Aorta (tissue), 5 donors: ENCODE measurements at places on chromosomes 7 and 10. TPM values are rescaled to one million over a fixed set of nuclear protein-coding genes. Genes with fewer than 3 reads are reported as not detected.
A peak's percentile ranks its signal among the peaks of the same experiment; 100 is the strongest.

HOXA5 gene
- total RNA-seq = 11.8 TPM

PRSS37 gene
- total RNA-seq = not detected

GPR85 gene
- total RNA-seq = 2.5 TPM

CYP2E1 gene
- 4.6 TPM for total RNA-seq

GRCh38 chr10:33609546-33609945 lies 275.1 kb upstream of the NRP1 start:
- no peaks in the 10 kb centered on the region for H3K36me3 ChIP-seq
- no peaks in the 10 kb centered on the region for H3K4me1 ChIP-seq
- H3K27ac ChIP-seq = no peak overlapping the region
- no peak for DNase-seq
- H3K27me3 ChIP-seq = no peaks in the 10 kb centered on the region

CHAT gene
- total RNA-seq = not detected

DGKB gene
- total RNA-seq = 1.1 TPM

DNA sequence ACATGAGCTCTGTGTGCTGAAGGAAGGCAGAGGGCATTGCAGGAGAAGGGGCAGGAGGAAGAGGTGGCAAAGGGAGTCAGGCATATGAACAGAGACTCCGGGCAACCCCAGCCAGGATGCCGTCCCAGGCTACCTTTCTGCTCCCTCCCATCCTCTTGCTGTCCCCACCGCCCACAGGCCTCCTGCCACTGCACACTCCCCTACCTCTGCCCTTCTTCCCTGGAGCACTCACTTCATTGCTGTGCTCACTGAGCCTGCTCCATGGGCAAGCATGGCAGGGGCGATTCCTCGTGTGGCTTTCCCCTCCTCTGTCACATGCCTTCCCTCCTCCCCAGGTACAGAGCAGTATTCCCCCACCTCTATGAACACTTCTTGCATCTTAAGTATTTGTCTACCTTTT lies 93.4 kb downstream of the FANK1 start:
- H3K27ac ChIP-seq = no peak overlapping the region
- no peak overlapping the region for H3K4me3 ChIP-seq
- DNase-seq = no peak
- H3K27me3 ChIP-seq = no peaks in the 10 kb centered on the region
- no peaks in the 10 kb centered on the region for H3K36me3 ChIP-seq
- H3K4me1 ChIP-seq = no peaks in the 10 kb centered on the region

DNA sequence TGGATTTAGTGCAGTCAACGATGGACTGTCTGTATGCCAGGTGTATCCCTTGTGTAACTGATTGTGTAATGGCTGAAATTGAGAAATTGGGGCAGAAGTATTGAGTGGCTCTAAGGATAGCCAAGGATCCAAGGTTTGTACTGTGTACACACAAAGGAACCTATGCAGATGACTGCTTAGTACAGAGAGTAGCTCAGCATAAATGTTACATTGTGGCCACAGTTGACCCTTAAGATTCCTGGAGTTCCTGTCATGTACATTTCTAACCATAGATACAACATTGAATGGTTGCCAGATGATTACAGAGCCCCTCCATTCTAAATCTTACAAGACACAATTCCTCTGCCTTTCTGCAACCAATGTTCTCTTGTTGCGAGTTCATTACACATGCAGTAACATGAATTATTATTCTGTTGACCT lies 25.3 kb downstream of the CCDC126 start:
- no peaks in the 10 kb centered on the region for H3K36me3 ChIP-seq
- no peaks in the 10 kb centered on the region for H3K27me3 ChIP-seq
- H3K4me1 ChIP-seq = no peaks in the 10 kb centered on the region

CPN1 gene
- total RNA-seq = not detected

DNA sequence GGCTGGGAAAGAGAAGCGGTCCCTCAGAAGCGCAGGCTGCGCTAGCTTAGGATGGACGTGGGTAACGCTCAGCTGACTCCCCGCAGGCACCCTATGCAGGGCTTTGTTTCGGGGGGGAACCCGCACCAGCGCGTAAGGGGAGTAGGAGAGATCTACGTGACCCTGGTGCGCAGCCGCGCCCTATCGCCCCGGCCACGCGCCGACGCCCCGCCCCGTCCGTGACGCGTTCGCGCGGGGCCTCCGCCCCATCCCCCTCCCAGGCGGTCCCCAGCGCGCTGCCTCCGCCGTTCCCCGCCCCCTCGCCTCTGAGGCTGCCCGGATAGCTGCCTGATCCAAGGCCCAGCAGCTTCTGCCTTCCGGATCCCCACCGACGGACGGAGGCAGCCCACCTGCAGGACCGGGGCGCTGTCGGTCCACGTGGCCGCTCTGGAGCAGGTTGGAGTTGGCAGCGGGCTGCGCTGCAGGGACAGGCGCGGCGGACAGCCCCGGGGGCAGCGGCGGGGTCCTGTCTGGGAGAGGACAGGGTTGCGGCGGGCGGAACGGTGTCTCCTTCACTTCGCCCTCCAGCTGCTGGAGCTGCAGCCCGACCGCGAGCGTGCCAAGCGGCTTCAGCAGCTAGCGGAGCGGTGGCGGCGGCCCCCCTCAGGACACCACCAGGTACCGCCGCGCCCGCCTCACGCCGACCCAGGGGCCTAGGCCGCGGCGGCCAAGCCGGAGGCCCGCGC lies at the start of gene VDAC2:
Gene VDAC2 (plus strand): TSS at position 515 of the 725 bp plus-strand sequence. CDS start 363 bp downstream, outside the sequence.
- peak within 1 kb of the TSS; percentile 88 for H3K4me3 ChIP-seq
- no peaks in the 10 kb centered on the region for H3K27me3 ChIP-seq
- H3K36me3 ChIP-seq = no peaks in the 10 kb centered on the region
- H3K27ac ChIP-seq = peak within 1 kb of the TSS; percentile 51

NOS3 gene
- 28.1 TPM for total RNA-seq

NUP205 gene
- 33.9 TPM for total RNA-seq

DNA sequence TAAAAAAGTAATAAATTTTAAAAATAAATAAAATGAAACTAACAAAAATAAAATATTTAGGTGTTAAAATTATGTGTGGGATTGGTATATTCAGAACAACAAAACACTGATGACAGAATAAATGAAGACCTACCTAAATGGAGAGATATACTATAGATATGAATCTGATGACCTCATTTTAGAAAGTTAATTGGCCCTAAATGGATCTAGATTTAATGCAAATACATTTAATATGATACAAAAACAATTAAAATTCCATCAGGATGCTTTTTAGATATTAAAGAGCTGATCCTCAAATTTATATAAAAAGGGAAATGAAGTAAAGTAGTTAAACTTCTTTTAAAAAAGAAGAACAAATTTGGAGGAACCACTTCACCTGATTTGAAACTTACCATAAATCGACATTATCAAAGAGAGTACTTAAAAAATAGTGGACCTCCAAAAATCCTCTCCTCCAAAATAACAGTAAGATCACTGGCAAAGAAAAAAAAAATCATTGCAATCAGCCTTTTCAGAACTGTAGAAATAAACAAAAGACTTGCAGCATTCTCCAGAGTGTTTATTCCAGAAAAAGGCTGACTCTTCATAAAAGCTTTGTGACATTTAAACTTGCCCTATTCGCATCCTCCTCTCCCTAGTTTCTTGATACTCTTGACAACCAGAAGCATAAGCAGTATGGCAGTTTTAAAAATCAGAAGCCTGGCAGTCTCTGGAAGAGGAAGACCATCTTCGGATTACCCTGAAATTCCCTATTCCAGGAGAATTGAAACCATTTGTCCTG lies 125.9 kb upstream of the AKR1E2 start:
- H3K36me3 ChIP-seq = no peaks in the 10 kb centered on the region
- no peaks in the 10 kb centered on the region for H3K27me3 ChIP-seq
- no peak overlapping the region for H3K27ac ChIP-seq
- H3K4me3 ChIP-seq = no peak overlapping the region
- DNase-seq = no peak
- no peaks in the 10 kb centered on the region for H3K4me1 ChIP-seq

PCDH15 gene
- not detected for total RNA-seq

GRCh38 chr10:92517034-92517655 lies 56.7 kb downstream of the IDE start:
- no peak overlapping the region for H3K27ac ChIP-seq
- H3K27me3 ChIP-seq = no peaks in the 10 kb centered on the region
- DNase-seq = no peak
- H3K4me1 ChIP-seq = no peaks in the 10 kb centered on the region

GRCh38 chr10:13973742-13974141 lies 357.0 kb downstream of the FRMD4A start:
- no peaks in the 10 kb centered on the region for H3K36me3 ChIP-seq
- DNase-seq = no peak
- no peaks in the 10 kb centered on the region for H3K4me1 ChIP-seq

DNA sequence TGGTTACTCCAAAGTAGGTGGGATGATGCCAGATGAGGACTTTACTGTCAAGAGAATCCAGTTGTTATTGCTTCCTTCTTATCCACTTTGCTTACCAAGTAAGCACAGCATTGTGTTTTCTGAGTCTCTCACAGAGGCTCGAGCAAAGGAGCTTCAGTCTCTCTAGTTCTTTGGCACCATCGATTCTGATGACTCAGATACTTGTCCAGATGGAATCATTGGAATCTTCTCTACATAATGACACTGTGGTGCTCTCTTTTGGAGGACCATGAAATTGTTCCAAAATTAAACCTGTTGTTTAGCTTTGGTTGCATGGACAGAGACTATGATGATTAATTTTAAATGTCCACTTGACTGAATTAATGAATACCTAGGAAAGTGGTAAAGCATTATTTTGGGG lies 132.6 kb downstream of the NXPH1 start:
- H3K4me1 ChIP-seq = no peaks in the 10 kb centered on the region
- H3K27ac ChIP-seq = no peak overlapping the region
- DNase-seq = no peak
- no peaks in the 10 kb centered on the region for H3K36me3 ChIP-seq

DNA sequence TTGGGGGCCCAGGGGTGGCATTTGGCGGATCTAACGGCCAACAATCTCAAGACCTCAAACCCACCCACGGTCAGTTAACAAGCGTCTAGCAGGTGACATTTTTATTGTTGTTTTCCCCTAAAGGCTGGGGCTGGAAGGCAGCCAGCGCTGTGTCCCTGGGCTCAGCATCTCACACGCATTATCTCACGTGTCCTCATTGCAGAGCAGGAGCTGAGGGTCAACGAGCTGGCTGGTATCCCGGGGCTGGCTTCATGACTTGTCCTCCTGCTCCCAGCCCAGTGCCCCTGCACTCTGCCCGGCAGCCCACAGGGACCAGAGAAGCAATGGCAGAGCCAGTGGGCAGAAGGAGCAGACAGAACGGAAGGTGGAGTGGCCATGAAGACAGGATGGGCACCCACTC lies 54.4 kb upstream of the TMEM273 start:
- no peaks in the 10 kb centered on the region for H3K4me1 ChIP-seq
- H3K27me3 ChIP-seq = no peaks in the 10 kb centered on the region
- DNase-seq = no peak
- H3K36me3 ChIP-seq = no peaks in the 10 kb centered on the region
- H3K27ac ChIP-seq = no peak overlapping the region

GRCh38 chr10:1661859-1662437 lies 75.4 kb downstream of the ADARB2 start:
- H3K4me1 ChIP-seq = no peaks in the 10 kb centered on the region
- no peak overlapping the region for H3K4me3 ChIP-seq
- no peak for DNase-seq
- no peaks in the 10 kb centered on the region for H3K27me3 ChIP-seq
- no peak overlapping the region for H3K27ac ChIP-seq

- no peak overlapping the region for H3K4me3 ChIP-seq
- H3K36me3 ChIP-seq = no peaks in the 10 kb centered on the region
- no peak overlapping the region for H3K27ac ChIP-seq
- H3K4me1 ChIP-seq = peaks cover 1% of the 10 kb centered on the region
Measured at GRCh38 chr7:115631782-115632181, 398.8 kb downstream of the TFEC start.

DNA sequence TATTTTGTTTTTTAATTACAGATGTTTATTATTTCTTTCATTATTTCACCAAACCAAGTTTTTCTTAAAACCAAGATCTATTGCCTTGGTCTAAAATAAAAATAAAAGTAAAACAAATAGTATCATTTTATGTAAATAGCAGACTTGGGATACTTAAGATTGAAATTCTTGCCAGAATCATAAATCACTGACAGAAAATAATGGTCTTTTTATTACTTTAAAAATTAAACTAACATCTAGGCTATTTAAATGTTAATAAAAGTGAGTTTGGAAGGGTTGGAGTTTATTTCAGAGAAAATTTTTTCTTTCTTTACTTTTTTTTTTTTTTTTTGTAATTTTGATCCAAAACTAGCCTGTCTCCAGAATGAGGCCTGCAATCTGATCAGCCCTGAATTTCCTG lies 568.0 kb upstream of the IGFBP3 start:
- no peak overlapping the region for H3K4me3 ChIP-seq
- no peaks in the 10 kb centered on the region for H3K36me3 ChIP-seq
- H3K4me1 ChIP-seq = no peaks in the 10 kb centered on the region
- no peak for DNase-seq
- H3K27ac ChIP-seq = no peak overlapping the region
- no peaks in the 10 kb centered on the region for H3K27me3 ChIP-seq

VIM gene
- total RNA-seq = 5,947 TPM

VDAC2 gene
- 108 TPM for total RNA-seq

GRCh38 chr7:18902892-18903291 lies 214.5 kb downstream of the TWIST1 start:
- no peak overlapping the region for H3K27ac ChIP-seq
- H3K27me3 ChIP-seq = no peaks in the 10 kb centered on the region

- DNase-seq = no peak
- H3K27ac ChIP-seq = no peak overlapping the region
- no peaks in the 10 kb centered on the region for H3K27me3 ChIP-seq
- no peaks in the 10 kb centered on the region for H3K36me3 ChIP-seq
- H3K4me3 ChIP-seq = no peak overlapping the region
- H3K4me1 ChIP-seq = no peaks in the 10 kb centered on the region
Measured at GRCh38 chr7:34430456-34430855, 227.6 kb upstream of the NPSR1 start.

DNA sequence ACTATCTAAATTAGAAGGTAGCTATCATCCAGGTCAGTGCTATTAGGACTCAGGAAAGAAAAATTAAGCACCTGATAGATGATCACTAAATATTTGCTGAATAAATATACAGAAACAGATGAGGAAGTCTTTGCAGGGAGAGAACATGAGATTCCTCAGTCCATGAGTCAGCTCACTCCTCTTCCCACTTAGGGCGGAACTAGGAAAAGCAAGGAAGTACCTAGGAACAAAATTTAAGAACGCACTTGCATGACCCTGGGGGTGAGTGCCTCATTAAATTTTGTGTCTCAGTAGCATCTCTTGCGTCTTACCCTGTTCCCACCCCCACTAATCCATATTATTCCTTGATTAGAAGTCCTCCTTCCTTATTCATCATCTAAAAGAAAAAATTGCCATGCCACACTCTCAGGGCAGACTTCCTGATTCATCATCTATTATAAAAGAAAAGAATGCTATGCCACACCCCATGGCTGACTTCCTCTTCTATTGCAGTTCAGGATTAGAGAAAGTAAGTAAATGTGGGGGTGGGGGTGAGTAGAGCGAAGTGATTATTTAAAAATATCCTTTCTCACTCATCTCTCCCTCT lies 208.8 kb downstream of the THSD7A start:
- DNase-seq = no peak
- H3K4me1 ChIP-seq = no peaks in the 10 kb centered on the region
- no peak overlapping the region for H3K27ac ChIP-seq
- no peak overlapping the region for H3K4me3 ChIP-seq
